ENCODE measurements at places on chromosomes 13 and 19.

DNA sequence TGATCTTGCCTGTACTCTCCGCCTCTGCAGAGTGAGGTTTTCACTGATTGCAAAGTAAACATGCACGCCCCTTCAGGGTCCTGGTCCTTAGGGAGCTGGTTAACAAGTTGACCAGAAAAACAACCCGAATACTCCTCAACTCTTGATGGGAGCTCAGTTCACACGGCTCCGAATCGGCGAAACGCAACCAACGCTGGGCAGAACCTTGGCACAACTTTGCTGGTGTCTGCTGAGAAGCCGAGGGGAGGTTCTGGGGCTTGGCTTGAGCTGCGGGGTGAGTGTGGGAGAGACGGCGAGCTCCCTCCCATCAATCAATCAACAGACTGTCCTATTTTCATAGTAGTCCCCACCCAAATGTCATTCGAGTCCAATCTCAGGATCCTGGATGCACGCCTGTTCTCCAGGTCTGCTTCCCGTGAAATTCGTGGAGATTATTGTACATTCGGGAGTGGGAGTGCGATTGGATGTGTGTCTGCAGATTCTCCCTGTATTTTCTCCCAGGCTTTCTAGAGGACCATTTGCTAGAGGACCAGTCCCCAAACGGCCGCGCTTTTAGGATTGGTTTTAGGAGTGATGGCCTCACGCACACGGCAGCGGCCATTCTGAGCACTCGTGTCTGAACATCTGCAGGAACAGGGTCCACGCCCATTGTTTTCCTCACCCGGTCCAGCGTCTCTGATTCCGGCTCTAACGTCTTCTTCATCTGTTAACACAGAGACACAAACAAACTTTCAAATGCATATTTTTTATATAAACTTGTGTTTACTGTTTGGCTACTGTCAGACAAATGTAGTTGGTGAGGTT lies 51.6 kb upstream of the F7 start:
- DNase-seq: no peak

- no peak for DNase-seq
Measured at GRCh38 chr13:24386816-24387708, 77.7 kb downstream of the C1QTNF9 start.

DNA sequence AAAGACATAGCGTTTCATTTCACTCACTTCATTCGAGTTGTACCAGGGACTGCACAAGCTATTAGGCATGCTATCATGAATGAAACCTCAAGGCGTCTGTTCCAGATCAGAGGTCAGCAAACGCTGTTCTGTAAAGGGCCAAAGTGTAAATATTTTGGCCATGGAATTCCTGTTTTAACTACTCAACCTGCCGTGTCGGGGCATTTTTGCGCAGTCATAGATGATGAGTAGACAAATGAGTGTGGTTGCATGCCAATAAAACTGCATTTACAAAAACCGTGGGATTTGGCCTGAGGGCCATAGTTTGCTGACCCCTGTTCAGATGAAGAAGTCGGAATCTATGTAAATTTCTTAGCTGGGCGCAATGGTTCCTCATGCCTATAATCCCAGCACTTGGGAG lies 6.5 kb downstream of the INSR start:
- no peak for DNase-seq

GRCh38 chr19:51632126-51632525 lies 1.9 kb upstream of the SIGLEC5 start:
- DNase-seq: no peak

- DNase-seq: no peak
Measured at GRCh38 chr19:38386300-38386970, 1.4 kb downstream of the GGN start.

GRCh38 chr13:48072787-48073186 lies 22.1 kb downstream of the MED4 start:
- no peak for DNase-seq

- no peak for DNase-seq
Measured at GRCh38 chr19:33459222-33460090, 62.1 kb downstream of the PEPD start.

DNA sequence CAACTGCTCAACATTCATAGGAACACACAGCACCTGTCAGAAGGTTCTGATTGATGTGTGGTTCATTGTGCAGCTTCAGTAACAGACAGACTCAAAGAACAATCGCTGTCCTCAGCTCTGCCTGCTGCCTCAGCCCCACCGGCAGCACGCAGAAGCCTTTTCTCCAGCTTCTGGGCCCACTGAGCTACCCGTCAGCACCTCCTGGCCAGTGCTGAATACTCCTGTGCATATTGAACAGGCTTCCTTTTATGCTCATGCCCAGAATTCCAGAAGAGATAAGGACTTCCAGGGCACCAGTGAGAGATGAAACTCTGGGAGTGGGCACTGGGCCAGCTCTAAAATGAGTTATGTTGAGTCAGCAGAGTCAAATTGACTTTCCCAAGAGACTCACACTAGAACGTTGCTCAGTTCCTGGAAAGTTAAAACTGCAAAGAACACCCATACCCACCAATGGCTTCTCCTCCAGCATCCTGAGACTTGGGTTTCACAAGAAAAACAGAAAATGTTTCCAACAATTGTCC lies 119.3 kb downstream of the COL4A1 start:
- no peak for DNase-seq

DNA sequence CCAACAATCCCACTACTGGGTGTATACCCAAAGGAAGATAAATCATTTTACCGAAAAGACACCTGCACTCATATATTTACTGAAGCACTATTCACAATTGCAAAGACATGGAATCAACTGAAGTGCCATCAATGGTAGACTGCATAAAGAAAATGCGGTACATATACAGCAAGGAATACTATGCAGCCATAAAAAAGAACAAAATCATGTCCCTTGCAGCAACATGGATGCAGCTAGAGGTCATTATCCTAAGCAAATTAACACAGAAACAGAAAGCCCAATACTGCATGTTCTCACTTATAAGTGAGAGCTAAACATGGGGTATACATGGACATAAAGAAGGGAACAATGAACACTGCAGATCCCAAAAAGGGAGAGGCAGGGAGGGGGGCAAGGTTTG lies 2.7 kb upstream of the ZNF507 start:
- no peak for DNase-seq

DNA sequence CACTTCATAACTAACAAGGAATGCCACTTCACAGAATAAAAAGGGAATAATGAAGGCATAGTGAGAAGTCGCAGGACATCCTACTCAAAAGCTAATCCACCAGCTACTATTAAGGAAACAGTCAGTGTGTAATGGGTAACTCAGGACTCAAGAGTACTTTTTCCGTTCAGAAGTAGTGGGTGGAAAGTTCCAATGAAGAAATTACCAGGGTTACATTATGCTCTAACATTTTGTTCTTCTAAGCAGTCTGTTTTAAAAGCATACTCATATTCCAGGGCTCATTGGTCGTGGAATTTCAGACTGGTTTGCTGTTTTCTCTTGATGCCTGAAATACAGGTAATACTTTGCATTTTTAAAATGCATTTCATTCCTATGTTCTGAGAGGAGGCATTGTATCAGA lies 222.4 kb upstream of the IRS2 start:
- DNase-seq: no peak

DNA sequence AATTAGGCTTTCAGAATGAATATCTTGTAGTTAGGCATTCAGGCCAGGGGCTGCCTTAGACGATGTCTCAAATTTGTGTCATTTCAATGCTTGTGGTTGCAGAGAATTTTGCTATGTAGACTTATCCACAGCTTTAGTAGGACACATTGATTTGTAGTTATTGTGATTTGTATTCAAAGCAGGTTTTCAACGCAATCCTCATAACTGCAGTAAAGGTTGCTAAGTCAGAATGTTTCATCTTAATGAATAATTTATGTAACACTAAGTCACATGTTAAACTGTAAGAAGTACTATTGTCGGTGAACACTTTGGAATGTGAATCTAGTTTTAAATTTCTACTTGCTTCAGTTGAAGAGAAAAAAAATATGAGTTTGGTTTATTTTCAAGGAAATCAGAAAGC lies 1117.2 kb upstream of the SPRY2 start:
- no peak for DNase-seq

GRCh38 chr13:110027470-110028240 lies 241.3 kb upstream of the IRS2 start:
- DNase-seq: no peak

GRCh38 chr13:42992764-42993122 lies 702 bp upstream of the EPSTI1 start:
- no peak for DNase-seq

DNA sequence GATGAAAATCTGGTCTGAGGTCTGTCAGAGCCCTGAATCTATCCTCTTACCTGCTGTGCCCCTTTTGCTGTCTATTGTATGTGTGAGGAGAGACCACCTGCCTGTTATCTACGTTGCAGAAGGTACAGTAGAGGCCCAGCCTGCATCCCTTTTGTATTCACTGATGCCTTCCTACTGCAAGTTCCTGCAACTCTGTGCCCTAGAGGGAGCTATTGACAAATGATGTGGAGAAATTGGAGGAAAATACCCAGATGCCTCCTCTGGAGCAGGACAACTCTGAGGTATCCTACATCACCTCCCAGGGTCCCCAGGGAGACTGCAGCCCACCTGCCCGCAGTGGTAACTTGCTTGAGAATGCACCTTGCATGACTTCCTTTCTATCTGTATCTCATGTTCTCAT lies 33.7 kb downstream of the SIAH3 start:
- DNase-seq: no peak

DNA sequence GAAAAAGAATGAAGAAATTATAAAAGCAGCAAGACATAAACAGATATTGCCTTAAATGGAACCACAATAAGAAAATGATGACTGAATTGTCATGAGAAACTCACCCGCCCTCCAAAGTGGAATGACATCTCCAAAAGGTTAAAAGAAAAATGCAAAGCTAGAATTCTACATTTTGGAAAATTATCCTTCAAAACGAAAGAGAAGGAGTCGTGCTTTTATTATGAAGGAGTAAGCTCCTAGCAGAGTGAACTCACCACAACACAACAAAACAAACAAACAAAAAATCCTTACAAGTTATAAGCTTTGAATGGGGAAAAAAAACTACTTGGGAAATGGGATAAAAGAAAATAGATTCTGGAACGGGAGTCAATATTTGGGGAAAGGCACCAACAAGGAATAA lies 6.7 kb downstream of the SIGLEC14 start:
- DNase-seq: no peak

DNA sequence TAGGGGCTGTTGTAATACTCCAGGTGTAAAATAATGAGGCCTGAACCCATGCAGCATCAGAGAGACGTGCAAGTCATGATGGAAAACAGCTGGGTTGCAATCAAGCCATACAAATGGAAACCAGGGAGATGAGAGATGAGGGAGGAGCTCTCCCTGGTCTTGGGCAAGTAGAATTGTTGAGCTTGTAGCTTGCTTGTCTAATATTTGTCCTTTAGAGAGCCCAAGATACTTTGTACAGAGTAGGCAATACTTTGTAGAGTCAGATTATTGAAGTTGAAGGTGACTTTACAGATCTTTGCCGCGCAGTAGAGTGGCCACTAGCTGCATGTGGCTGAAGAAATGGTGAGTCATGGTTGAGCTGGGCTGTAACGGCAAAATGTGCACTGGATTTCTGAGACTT lies 8.3 kb downstream of the ATP8A2 start:
- DNase-seq: no peak

GRCh38 chr13:101149735-101150384 lies 266.4 kb downstream of the NALCN start:
- DNase-seq: no peak

DNA sequence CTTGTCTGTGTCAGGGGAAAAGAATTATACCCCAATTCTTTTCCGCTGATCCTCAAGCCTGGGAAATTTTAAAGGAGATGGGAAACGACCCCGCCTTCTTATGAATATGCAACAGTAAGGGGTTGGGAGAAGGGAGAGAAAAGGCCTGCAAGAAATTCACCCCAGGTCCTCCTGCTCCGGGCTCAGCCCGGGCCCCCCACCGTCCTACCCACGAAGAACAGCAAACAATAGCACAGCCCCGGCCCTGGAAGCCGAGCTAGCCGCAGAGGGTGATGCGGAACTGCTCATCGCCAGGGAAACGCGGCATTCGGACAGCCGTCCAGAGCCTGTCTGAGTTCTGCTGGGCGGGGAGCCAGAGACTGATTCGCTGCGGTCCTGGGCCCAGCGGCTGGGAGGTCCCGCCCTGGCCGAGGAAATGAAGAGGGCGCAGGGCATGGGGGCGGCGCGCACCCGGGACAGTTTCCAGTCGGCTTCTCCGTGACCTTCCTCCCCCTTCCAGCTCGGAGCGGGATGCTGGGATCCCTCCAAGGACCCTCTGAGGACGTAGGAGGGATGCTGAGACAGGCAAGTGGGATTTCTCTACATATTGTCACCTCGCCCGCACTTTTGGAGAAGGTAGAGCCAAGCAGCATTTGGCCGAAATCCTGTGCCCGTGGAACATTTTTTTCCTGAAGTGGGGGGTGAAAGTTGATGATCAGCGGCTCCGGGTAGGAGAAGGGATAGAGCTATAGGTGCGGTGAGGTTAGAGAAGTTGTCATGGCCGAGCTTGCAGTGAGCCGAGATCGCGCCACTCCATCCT lies 82.3 kb upstream of the C1QTNF9B start:
- DNase-seq: no peak

GRCh38 chr13:52399708-52400107 lies 6.3 kb downstream of the THSD1 start:
- no peak for DNase-seq

GRCh38 chr19:18905513-18906236 lies 9.7 kb upstream of the CERS1 start:
- DNase-seq: no peak

GRCh38 chr13:22210134-22210930 lies 539.5 kb downstream of the FGF9 start:
- no peak for DNase-seq
